ENCODE measurements at places on chromosomes 1 and 21.
A peak's percentile ranks its signal among the peaks of the same experiment; 100 is the strongest.

- DNase-seq = no peak
These were observed 32.5 kb downstream of the SLX9 start for GRCh38 chr21:44972301-44972814.

DNA sequence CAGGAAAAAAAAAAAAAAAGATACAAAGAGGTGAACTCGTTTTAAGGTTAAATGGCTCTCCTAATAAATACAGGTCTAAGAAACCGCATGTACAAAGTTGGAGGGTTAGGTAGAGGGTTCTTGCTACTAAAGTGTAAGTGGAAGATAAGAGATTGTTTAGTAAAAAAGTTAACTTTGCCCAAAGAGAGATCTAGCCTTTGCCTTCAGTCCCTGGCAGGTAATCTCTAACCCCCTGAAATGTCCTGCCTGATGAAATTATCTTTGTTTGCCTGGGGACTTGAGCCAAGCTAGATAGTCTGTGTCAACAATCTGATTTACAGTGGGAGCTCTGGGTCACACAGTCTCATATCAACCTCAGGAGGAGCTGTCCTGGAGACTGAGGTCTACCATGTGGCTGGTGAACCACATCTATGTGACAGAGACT is 57.6 kb downstream of the TRIM33 start:
- DNase-seq = no peak

DNA sequence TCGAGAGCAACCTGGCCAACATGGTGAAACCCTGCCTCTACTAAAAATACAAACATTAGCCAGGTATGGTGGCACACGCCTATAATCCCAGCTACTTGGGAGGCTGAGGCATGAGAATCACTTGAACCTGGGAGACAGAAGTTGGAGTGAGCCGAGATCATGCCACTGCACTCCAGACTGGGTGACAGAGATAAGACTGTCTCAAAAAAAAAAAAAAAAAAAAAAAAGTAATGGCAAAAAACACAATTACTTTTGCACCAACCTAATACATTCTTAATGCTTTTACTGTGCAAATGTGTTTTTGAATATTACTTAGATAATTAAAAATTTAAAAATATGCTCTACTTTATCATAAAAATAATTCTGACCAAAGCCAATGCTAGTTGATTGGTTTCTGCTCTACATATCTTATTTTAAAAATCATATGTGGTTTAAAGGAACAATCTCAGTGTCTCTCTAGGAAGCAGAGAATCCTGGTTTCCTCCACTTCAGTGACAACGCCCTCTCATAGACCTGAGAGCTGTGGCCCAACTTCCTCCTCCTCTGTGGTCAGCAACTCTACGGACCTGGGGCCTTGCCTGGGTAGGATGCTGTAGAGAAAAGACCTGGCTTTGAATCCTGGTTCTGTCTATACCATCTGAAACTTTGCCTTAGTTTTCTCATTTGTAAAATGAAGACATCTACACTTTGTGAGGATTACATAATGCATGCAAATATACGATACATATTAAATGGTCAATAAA is 64.7 kb downstream of the TGFBR3 start:
- DNase-seq = no peak

DNA sequence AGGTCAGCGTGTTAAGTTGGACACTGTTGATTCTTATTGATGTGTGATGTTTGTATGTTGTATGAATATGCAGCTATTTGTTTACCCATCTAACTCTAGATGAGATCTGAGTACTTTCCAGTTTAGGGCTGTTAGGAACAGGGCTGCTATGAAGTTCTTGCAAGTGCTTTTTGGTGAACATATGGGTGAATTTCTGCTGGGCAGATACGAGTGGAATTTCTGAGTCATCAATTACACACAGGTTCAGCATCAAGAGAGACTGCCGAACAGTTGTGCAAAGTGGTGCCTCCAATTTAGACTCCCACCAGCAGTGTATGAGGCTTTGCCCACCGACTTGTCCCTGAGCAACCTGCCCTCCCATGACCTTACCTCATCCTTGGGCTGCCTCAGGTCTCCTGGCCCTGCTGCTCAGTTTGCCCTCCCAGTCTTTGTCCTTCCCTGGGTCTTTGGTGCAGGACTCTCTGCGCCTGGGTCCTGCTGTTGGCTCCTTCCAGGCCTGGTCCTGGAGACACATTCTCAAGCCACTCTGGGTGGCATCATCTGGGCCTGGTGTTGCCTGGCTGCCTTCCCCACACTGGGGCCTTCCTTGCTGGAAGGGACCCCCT is 343.6 kb downstream of the PTPRU start:
- no peak for DNase-seq

- DNase-seq = no peak
These were observed 102.9 kb downstream of the EPB41 start for GRCh38 chr1:29017235-29017634.

GRCh38 chr1:236869911-236870310 is 74.8 kb downstream of the MTR start:
- no peak for DNase-seq

- no peak for DNase-seq
These were observed 27.9 kb downstream of the CSF1 start for GRCh38 chr1:109938556-109938955.

DNA sequence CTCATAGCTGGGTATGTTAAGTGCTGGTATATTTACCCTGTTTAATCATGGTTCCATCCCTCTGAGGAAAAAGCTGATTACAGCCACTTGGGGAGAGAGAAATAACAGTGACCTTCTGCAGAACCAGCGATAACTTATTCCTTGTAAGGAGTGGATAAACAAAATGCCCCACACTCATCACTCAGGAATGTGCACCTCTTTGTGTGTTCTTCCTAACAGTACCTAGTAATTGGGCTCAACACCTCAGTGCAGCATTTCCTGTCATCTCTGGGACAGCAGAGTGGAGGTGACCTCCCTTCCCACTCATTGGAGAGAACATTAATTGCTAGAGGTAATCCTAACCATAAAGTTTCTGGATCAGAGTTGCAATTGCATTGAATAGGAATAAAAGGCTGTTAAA is 112.5 kb upstream of the F3 start:
- DNase-seq = no peak

DNA sequence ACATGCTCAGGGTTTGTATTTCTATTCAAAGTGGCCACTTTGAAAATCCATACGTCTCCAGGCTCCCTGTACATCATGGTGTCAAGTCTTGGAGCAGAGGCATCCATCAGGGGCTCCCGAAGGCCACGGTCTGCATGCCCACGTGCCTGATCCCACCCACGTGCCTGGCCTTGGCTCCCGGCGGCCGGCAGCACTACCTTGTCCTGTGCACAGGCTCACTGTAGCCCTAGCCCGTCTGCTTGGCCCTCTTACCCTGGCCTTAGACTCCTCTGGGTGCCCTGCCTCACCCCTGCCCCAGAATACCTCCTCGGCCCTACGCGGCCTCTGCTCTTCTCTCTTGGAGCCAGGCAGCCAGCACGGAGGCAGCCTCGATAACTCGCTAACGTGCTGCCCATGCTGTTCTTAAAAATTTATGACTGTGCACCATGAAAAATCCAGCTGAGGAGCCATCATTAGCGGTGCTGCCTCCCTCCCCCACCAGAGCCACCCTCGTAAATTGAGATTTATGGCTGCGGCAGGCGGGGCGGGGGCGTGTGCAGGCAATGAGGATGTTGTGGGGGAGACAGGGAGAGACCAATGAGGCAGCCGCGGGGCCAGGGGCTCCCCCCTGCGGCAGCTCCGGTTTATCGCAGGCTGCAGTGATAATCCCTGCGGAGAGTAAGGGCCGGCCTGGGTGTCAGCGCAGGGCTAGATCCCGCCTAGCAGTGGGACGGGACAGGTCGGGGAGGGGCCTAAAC is 24.6 kb downstream of the DMAP1 start:
- DNase-seq = peak; percentile 32

GRCh38 chr1:208088319-208088718 is 155.9 kb downstream of the PLXNA2 start:
- no peak for DNase-seq

DNA sequence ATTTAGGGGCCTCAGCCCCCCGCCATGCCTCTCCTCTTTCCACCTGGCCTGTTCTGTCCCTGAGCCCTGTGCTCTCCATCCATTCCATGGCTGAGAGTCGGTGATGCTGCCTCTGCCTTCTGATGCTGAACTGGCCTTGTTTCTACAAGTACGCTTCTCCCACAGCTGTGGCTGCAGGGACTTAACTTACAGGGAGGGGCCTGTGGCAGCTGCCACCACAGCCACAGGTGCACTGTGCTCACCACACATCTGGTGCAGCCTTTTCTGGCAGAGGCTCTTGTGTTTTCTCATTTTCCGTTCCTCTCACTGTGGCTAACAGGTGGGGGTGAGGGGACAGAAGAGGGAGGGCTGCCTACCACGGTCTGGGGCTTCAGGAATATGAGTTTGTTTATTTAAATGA is 4.2 kb downstream of the FMO1 start:
- DNase-seq = peak; percentile 67

- no peak for DNase-seq
These were observed 16.6 kb downstream of the ZNF362 start for GRCh38 chr1:33272930-33273329.

- DNase-seq = no peak
These were observed 3.0 kb downstream of the DMRTB1 start for GRCh38 chr1:53462193-53462592.

GRCh38 chr1:6930732-6931300 is 145.6 kb downstream of the CAMTA1 start:
- no peak for DNase-seq

- DNase-seq = no peak
These were observed 19.8 kb downstream of the CSF1 start for GRCh38 chr1:109930252-109930993.

- DNase-seq = no peak
These were observed 103.2 kb upstream of the APP start for GRCh38 chr21:26273686-26274313.

- no peak for DNase-seq
These were observed 35.2 kb upstream of the B3GALT2 start for GRCh38 chr1:193221651-193222050.

DNA sequence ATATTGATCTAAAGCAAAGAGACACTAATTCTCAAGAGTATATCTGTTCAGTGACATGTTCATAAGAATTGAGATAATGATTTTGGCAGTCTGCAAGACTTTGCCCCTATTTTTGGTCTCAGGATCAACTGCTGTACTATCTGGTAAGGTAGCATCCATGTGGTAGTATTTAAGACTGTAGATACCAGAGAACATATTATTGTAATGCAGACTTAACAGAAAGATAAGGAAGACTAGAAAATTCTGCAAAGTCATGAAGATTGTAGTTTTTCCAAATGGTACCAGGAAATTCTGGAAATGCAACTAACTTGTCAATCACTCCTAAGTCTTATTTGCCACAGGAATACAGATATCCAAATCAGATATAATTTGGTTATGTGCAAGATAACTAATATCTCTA is 35.1 kb downstream of the RNF2 start:
- DNase-seq = no peak

- no peak for DNase-seq
These were observed 124.4 kb upstream of the CACYBP start for GRCh38 chr1:174875306-174875705.

DNA sequence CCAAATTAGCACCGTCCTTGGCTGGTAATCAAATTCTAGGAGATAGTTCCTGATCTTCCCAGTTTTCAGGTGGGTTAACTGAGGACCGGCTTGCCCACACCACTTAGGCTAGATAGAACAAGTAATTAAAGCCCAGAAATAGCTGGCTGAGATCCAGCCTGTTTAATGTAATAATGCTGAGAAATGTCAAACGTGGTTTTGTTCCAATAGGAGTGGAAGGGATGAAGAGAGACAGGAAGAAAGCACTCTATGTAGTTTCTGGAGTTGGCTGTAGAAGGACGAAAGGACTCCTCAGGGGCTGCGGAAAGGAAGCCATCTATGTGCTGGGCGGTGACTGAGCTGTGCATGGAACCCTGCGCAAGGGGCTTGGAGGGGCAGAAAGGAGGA is 18.6 kb downstream of the NAV1 start:
- DNase-seq = no peak

DNA sequence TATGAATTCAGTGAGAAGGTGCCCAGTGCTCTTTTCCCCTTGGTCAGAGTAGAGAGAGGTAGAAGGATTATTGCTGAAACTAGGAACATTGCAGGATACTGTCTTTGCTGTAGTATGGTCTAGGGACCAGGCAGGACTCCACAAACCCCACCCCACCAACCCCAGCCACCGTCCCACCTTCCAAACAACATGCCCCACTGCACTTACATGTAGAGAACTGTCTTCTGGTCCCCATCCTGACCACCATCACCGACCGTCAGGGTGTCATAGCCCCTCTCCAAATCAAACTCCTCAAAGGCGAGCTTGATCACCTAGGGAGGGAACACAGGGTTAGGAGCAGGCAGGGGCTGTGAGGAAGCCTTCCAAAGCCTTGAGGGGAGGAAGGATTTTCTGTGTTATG is 71.7 kb upstream of the HMGB4 start:
- no peak for DNase-seq

GRCh38 chr1:68429233-68429808 is 20.4 kb downstream of the RPE65 start:
- DNase-seq = no peak

DNA sequence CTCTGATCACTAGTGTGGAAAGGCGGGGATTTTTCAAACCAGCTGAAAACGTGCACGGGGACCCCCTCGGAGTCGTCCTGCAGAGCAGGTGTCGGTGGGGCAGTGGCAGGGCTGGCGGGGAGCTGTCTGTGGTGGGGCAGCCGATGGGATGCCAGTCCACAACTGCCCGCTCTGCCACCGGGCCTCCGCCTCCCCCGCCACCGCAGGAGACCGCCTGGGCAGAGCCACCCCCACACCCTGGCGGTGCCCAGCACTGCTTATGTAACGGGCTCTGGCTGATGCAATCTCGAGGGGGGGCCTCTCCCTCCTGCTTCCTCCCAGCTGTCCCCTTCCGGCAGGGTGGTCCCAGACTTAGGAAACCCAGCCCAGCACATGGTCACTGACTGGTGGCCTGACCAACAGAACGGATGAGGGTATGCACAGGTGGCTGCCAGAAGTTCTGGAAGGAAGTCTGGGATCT is 9.3 kb downstream of the CHD5 start:
- no peak for DNase-seq

GRCh38 chr1:230212405-230212936 is 145.4 kb downstream of the GALNT2 start:
- peak; percentile 47 for DNase-seq

DNA sequence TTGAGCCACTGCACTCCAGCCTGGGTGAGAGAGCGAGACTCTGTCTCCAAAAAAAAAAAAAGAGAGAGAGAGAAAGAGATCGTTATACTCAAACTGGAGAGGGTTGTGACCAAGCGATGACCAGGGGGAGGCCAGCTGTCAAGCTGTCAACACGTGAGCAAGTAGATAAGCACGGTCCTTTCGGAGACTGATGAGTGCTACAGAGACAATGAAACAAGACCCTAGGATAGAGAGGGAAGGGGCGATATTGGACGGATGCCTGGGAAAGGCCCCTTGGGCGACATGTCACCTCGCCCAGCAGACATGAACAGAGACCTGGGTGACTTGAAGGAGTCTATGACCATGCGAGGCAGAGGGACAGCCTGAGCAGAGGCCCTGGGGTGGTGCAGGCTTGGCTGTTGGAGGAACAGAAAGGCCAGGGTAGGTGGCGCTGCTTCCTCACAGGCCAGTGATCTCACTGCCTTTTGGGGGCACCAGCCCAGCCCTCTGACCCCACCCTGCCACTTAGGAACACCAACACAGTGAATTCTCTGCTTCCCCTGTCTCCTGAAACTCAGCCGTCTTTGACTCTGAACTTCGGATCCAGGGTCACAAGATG is 100.8 kb upstream of the IFFO2 start:
- no peak for DNase-seq

- no peak for DNase-seq
These were observed 25.2 kb upstream of the PRRC2C start for GRCh38 chr1:171460018-171460620.
